A549 (cell line): ENCODE measurements at places on chromosomes 4 and X. TPM values are rescaled to one million over a fixed set of nuclear protein-coding genes. Genes with fewer than 3 reads are reported as not detected.

Gene PROM1
- 0.03 to 0.12 TPM in 2 of 3 replicates, not detected in the other for polyA plus RNA-seq

Gene RS1
- polyA plus RNA-seq: not detected in 3 replicates

Gene NEK1
- 3.2 to 3.6 TPM (median 3.2 TPM) in 3 replicates for polyA plus RNA-seq

Gene SPARCL1
- not detected in 3 replicates for polyA plus RNA-seq

Gene GPRASP1
- polyA plus RNA-seq: 0.47 to 0.63 TPM (median 0.50 TPM) in 3 replicates

DNA sequence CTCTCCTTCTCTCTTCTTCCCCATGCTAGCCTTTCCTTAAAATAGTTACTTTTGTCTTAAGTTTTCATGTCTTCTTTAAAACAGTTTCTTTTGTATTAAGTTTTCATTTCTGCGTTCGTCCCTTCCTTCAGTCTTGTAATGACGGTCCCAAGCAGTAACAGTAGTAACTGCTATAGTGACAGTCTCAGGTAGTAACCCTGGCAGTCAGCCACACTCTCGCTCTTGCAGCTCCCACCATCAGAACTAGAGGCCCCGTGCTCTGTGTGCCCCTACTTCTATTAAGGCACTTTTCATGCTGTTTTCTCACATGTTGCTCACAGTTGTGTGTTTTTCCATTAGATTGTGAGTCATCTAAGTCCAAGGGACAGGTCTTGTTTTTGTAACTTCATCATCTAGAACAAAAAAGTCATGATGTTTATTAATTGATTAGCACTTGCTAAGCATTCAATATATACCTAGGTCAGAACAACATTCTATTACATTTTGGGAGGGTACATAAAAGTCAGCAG is 49.3 kb downstream of the C4orf33 start:
- no peak for DNase-seq

DNA sequence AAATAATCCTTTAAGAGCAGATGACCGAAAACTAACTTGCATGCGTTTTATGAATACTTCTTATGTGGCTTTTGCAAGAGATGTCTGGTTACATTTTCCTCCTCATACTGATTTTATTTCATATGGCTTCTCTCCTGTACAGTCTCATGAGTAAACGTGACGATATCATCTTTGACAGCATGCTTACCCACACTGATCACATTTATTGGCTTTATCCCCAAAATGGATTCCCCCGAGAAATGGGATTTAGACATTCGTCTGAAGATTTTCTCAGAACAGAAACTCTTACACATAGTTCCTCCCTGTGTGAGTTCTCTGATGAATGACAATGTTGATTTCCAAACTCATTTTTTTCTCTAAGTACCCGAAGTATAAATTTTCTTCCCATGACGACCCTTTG is 939.7 kb upstream of the LCORL start:
- no peak for DNase-seq

DNA sequence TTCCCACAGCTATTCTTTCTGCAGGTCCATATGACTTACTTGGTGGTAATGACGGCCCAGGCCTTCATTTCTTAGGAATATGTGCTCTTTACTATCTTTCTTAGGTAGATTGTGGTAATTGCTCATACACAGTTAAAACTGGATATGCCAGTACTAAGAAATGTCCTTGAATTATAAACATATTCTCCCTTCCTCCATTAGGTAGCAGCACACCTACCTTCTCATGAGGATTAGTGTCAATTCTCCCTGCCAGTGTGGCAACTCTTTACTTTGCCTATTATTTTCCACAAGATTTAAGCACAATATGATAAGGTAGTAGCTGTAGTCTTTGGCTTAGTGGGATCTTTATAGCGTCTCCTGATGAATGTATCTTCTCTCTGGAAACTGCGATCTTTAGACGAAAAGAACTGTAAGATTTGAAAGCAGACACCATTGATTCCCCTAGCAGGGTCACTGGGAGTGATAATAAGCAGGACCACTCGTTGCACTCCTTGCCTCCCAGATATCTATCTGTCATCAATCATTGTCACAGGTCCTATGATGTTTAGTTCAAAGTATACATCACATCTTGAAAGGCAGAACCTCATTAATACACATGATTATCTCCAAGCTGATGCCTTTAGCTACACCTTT is 1240.7 kb downstream of the C4orf33 start:
- DNase-seq: no peak

DNA sequence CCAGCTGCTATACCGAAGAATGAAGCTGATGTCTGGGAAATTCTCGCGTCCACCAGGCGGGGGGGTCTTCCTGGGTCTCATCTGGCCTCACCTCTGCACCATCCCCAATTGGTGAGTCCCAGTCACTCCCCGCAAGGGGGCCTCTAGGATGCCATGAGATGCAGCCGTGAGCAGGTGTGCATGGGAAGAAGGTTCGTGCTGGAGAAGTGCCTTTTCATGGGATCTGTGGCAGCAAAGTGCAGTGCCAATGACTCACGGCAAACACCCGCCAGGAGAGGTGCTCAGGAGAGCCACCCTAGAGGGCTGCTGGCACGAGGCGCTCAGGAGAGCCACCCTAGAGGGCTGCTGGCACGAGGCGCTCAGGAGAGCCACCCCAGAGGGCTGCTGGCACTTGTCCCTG is 55.1 kb downstream of the CPZ start:
- DNase-seq: no peak

- no peak for DNase-seq
Observed at GRCh38 chr4:121764303-121764701, 662 bp downstream of the SMIM43 start.

DNA sequence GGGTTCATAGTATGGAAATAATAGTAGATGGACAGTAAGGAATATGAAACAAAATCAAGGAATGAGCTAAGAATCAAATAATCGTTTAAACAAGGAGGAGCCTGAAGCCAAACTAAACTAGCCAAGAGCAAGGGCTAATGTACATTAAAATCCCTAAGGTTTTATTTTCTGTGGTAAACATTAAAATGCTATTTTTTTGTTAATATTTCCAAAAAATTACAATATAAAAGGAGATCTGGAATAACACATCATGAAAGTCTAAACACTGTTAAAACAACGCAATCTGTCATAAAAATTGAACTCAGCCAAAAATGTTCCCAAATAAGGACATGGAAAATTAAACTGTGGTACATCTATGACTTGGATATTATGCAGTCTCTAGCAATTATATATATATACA is 188.2 kb downstream of the RNF150 start:
- DNase-seq: no peak

- no peak for DNase-seq
Observed at GRCh38 chr4:78949735-78950134, 10.5 kb upstream of the PAQR3 start.

DNA sequence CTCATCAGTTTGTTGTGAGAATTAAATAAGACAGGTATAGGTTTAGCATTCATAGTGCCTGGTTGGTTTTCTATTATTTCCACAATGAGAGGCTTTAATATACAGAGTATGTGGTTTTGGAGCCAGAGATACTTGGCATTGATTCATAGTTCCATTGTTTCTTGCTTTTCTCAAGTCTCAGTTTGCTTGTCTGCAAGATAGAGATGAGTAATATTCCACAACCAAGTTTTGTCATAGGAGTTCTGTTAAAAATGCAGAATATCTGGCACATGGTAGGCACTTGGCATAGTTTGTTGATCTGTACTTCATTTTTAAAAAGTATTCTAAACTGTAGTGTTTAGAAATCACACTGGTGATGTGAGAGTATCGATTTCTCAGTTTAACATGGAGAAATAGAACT is 37.5 kb upstream of the EDA2R start:
- no peak for DNase-seq

DNA sequence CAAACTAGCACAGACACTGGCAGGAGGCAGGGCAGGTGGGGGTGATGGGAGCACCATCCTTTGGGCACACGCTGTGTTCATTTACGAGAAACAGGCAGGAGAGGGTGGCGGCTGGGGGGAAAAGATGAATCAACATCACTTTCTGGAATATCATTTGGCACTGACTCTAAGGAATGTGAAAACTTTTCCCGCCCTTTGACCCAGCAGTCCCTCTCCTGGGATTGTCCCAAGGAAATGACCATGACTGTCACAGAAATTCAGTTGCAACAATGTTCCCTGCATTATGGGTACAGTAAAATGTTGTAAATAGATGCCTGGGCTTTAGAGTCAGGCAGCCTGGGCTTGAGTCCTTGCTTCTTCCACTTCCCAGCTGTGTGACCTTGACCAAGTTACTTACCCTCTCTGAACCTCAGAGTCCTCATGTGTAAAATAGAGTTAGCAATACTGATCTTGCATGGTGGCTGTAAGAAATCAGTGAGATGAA is 58.6 kb downstream of the ABLIM2 start:
- peak; percentile 34 for DNase-seq

- no peak for DNase-seq
Observed at GRCh38 chr4:118589471-118590055, 95.6 kb upstream of the METTL14 start.

DNA sequence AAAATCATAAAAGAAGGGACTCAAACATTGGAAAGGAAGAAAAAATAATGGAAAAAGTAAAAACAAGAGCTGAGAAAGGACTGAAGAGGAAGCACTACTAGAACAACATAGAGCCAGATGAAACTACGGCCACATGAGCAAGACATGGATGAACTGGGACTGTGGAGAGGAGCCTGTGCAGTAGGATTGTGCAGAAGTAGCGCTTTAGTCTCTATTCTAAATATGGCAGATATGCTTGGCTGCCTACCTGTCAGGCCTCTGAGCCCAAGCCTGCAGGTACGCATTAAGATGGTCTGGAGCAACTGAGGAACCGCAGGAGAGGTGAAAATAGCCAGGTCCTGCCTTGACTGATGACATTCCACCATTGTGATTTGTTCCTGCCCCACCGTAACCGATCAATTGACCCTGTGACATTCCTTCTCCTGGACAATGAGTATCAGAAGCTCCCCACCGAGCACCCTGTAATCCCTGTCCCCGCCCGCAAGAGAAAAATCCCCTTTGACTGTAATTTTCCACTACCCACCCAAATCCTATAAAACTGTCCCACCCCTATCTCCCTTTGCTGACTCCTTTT is 154.3 kb downstream of the CAMK2D start:
- DNase-seq: no peak

GRCh38 chr4:92128676-92129075 is 175.1 kb upstream of the GRID2 start:
- DNase-seq: no peak

DNA sequence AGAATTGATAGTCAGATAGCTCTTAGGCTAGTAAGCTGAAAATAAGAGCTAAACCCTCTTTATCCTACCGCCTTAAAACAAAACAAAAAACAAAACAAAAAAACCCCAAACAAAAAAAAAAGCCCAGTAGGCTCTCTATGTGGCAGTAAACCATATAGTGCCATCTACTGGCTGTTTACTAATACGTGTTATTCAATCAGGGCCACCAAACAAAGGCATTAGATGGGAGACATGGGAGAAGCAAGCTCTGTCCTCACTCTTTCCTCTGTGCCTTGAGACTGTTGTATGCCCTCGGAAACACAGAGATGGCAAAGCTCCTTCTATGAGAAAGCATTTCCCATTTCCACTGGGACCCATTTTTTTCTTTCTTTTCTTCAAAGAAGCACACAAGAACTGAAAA is 148.8 kb upstream of the MID1 start:
- DNase-seq: peak; percentile 46

DNA sequence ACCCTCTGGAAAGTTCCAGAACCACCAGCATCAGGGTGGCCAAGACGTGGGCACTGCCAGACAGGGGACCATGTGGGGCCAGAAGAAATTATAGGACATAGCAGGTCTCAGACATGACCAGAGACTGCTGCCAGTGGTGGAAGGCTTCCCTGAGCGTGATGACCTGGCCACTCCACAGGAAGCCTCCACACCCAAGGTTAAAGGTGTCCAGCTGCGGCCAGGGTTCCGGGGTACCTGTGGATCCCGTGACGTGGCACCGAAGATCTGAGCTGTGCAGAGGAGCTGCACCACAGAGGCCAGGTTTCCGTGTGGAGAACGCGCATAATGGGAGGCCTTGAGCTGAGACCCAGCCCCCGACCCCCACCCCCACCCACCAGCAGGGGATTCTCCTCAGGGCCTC is 16.4 kb upstream of the CTBP1 start:
- DNase-seq: no peak

GRCh38 chrX:70485466-70485865 is 40.8 kb downstream of the DLG3 start:
- DNase-seq: no peak

DNA sequence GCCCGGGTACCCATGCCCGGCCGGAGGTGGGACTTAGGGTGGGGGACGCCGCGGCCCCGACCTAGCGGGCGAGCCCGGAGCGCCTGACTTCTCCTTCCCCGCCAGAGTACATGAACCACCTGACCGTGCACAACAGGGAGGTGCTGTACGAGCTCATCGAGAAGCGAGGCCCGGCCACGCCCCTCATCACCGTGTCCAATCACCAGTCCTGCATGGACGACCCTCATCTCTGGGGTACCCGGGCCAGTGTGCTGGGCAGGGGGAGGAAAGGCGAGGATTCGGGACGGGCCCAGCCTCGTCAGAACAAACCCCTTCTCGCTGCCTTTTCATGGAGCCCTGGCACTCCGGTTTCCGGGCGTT is 622 bp downstream of the TAFAZZIN start:
- peak; percentile 69 for DNase-seq

DNA sequence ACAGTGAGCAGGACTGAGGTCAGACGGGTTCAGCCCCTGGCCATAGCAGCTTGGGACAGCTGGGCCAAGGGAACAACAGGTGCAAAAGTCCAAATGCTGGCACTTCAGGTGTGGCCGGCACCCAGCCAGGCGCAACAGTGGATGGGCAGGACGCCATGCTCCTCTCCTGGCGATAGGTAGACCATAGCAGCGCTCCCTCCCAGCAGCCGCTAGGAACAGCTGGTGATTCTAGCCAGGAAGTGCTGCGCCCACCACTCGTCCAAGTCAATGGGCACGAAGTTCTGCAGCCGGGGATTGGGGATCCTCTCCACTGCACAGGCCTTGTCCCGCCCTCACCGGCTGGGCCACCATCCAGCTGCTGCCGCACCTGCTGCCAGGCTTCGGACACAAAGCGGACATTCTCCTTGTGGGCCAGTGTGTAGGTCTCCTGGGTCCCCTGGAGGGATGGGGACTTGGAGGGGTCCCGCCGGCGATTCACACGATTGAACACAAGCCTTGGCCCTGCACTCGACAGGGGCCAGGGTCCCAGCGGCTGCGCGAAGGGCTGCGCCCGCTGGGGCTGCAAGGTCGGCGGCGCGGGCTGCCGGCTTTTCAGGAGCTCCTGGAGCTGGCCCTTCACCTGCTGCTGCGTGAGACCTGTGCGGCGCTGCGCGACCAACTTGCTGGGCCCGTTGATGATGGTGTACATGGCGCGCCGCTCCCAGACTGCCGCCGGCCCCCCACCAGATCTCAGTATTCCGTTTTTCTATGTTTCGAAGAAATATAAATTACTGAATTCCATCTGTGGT is 227.5 kb upstream of the STK26 start:
- no peak for DNase-seq

DNA sequence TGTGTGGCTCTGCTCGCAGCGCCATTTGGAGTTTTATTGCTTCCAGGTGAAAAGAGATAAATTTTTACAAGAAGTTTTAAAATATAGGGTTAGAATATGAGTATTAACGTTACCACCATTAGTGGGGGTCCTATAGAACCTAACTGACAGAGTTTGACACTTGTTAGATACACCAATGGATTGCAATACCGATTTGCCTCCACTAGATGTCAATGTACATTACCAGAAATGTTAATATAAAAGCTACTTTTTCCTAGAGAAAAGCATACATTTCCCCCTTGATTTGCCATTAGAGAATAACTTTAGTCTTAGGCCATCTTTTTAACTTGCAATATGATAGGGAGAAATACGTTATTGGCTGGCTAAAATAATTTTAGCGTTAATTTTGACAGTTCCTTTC is 108.4 kb downstream of the LINC00632 start:
- DNase-seq: peak; percentile 30
